NCI-H146 (cell line): ENCODE measurements at places on chromosomes 6 and 20.
A peak's percentile ranks its signal among the peaks of the same experiment; 100 is the strongest.

DNA sequence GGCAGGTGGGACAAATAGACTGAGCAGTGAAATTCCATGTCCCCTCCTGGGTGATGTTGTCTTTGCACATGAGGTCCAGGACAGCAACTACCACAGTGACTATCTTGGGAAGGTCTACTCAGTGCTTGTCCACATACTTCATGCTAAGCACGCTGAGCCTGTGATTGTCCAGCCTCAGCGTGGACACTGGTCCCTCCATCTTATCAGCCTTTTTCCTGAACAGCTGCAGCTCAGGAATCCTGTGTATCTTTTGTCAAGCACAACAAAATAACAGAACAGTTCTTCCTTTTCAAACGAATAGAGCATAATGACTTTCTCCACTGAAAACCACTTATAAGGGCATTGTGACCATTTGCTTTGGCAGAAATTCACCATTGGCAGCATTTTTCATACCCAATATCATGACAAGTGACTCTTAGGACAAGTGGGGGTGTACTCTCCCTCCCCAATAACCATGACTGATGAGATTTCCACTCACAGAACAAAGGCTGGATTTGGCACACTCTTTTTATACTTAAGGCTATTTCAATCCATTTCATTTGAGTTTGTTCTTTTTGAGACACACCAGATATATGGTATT, 90.3 kb downstream of the FYN start:
- DNase-seq = no peak

DNA sequence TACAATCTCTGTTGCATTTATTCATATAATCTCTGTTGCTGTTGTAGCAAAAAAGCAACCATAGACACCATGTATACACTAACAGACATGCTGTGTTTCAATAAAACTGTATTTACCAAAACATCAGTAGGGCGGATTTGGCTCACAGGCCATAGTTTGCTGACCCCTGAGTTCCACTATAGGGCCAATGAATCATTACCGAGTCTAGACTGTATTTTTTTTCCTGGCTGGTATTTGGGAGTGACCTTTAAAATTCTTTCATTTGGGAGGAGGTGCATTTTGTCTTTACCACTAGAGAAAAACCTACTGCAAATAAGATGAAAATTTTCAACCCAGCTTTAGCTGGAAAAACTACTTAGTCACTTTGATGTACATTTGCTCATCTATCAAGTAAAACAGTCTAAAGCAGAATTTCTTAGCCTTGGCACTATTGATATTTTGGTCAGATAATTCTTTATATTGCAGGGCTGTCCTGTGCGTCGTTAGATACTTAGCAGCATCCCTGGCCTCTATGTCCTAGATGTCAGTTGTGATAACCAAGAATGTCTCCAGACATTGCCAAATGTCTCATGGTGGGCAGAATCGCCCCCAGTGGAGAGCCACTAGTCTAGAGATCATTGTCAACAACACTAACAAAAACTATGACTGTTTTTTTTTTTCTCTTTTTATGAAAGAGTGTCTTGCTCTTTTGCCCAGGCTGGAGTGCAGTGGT, 39.5 kb downstream of the DCBLD1 start:
- no peak for DNase-seq

GRCh38 chr20:14189794-14190402, 147.5 kb downstream of the FLRT3 start:
- DNase-seq = peak; percentile 56

GRCh38 chr6:107132330-107132954, 17.1 kb upstream of the BEND3 start:
- peak; percentile 43 for DNase-seq

- no peak for DNase-seq
Measured at GRCh38 chr6:72661411-72661810, 39.5 kb downstream of the KCNQ5 start.

DNA sequence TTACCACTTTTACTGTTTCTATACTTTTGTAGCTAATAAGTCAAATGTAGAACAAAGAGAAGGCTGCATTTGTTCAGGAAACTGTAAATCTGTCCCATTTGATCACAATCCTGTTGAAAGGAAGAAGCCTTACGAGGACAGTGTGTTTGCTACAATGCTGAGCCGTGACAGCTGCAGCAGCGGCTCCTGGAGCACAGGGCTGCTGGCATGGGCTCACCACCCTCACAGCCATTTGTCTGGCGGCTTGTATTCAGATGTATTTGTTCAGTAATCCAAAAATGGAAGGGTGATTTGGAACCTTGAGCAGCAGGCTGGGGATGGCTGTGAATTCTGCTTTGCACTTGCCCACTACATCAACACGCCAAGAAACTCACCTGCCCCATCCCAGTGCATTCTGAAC, 5.7 kb downstream of the TUBB2A start:
- no peak for DNase-seq

GRCh38 chr6:14711056-14711703, 534.7 kb upstream of the JARID2 start:
- peak; percentile 54 for DNase-seq

DNA sequence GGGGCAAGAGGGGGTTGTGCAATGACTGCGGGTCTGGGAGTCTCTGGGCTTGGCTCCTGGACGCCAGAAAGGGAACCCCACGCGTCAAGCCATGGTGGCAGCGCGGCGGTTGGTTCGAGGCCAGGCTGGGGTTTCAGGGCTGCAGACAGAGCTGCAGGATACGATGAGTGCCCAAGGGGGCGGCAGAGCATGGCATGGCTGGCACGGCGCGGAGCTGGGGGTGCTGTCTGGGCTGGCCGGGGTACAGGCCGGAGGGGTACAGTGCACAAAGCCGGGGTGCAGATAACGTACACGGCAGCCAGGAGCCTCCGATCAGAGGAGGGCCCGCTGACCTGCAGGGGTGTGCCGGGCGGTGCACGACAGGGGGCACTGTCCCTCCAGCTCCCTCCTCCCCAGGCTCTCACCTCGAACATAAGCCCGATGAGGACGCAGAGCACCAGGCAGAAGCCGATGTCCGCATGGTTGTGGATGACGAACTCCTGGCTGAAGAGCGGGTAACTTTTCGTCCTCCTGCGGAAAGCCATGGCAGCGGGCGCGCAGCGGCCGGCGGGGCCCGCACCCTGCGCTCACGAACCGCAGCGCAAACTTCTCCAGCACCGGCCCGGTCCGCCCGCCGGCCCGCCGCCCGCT, 353 bp downstream of the TRAM2 start:
- peak; percentile 76 for DNase-seq

DNA sequence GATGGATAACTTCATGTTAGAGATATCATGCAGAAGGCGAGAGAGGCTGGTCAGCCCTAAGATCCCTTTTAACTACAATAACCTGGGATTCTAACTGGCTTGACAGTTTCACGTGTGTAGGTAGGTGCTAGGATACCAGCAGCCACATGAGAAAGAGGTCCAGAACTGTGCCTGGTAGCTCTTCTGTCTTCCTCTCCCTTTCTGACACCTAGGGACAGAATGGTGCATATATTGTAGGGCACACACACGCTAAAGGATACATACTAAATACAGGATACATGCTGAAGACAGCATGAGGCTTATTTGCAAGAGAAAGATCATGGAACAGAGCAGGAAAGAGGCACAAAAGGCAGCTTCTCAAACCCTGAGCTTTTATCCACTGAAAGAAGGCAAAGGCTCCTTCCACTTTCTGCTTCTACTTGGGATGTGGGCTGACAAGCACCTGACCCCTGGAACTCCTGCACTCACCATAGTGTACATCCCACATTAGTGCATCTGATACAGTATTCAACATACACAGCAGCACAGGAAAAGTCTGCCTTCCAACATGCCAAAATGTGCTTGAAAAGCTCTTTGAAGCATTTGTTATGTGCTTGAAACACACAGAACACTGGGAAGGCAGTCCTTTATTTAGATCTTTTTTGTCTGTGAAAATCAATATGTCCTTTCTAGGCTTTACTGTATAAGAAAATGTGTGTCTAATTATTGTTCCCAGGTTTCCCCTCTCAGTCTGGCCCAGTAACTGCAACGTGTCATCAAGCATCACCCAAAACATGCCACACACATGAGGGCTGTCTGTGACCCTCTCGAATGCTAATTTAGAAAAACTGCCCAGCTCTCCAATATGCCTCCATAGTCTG, 3.2 kb downstream of the SLC22A23 start:
- no peak for DNase-seq

DNA sequence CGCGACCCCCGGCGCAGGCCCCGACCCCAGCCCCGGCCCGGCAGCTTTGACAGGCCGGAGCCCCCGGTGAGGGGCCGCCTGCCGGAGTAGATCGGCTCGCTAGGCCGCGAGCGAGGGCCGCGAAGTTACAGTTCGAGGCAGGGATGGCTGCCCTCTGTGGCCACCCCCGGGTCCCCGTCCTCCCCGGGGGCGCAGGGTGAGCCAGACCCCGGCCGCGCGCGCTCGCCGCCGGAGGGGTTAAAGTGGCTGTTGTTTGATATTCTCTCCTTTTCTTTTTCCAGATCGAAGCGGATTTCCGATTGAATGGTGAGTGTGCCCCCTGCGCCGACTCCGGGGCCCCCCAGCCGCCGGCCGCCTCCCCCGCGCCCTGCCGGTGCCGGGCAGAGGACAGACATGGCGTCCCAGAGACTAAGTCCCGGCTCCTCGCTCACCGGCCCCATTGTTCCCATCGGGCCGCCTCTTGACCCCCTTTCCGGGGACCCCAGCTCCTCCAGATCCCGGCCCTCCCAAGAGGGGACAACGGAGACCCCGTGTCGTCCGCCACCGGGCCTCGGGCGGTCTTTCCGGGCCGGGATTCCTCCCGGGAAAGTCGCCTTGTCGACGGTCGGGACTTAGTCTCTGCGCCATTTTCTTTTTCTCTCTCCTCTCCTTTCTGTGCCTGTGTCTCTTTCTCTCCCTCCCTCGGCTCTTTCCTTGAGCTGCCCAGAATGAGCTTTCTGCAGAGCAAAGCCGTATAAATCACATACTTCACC, 704 bp downstream of the TOP1 start:
- peak; percentile 45 for DNase-seq

DNA sequence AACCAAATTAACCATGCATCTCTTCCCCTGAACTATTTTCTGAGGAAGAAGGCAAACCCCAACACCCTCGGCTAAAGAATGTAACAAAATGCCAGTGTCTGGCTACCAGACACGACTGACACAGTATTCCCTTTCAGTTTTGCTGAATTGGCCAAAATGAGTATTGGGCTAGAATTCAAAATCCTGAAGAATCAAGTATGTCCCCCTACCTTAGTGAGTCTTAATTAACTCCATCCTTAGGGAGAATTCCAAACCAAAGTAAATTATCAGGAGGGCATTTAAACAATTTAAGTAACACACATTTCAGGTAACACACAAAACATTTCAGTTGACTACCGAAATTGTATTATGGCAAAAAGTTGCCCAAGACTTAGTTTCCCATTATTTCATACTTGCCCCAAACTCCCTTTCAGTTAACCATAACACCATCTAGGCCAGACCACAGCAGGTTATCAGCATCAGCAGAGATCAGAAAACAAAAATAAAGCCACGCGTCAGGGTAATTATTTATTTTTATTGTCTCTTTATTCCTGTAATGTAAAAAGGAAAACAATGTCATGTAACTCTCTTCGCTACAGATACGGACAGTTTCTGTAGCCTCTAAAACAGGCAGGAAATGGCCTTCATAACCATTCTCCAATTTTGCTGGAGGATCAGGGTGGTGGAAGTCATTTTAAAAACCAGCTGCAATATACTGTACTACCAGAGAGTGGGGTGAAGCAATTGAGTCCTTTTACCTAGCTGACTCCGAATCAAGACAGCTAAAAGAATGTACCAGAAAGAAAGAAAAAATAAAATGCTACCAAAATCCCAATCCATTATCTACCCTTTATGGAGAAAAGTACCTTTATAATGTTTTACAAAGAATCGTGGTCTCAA, 1.9 kb downstream of the SNX5 start:
- peak; percentile 27 for DNase-seq

DNA sequence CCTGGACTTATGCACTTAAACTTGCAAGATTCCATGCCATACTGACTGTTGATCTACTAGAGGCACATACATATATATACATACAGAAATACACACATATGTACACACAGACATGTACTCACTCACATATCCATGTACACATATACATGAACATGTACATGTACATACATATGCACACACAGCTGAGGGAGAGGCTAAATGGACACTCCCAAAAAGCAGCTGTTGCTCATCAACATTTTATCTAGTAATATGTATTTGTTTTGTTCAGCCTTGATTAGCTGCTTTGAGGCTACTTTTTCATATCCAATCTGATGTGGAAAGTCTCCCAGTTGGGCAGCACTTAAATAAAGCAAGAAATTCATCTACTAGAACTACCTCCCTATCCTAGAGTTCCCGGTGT, 33.7 kb upstream of the FBXL4 start:
- no peak for DNase-seq

DNA sequence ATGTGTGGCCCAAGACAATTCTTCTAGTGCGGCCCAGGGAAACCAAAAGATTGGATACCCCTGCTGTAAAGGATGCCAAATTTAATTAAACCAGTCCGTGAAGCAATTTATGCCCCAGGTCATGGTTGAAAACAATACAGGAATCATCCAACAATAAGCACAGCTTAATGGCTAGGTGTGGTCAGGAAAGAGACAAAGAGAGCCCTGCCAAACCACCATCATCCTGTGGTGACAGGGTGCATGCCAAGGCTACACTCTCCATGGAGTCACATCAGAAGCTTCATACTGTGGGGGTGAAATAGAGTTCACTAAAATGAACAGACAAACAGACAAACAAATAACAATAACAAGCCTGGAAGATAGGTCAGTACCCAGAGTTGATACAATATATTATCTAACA, 62.7 kb downstream of the DZANK1 start:
- no peak for DNase-seq

- peak; percentile 61 for DNase-seq
Measured at GRCh38 chr20:10672624-10673127, 1.1 kb downstream of the JAG1 start.

DNA sequence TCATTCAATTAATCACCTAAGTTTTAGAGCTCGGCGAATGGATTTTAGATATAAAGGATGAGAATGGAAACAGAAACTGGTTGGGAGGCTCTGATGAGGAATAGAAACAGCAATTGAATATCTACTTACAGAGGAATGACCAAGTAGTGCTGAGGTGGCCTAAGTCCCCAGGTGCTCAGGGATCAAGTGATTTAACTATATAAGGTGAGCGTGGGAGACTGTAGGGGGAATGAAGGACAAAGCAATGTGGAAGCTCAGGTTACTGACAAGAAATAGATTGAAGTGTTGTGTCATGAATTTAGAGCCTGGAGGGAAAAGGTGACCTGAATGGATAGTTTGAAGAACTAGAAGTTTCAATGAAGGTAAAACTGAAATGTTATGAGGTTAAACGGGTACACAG, 495.4 kb upstream of the SOX4 start:
- no peak for DNase-seq

GRCh38 chr20:17584689-17585088, 14.8 kb downstream of the DSTN start:
- DNase-seq = no peak

GRCh38 chr6:166815629-166816028, 140.7 kb downstream of the RNASET2 start:
- DNase-seq = no peak

GRCh38 chr6:8130399-8130798, 28.1 kb upstream of the EEF1E1 start:
- DNase-seq = no peak

- DNase-seq = peak; percentile 20
Measured at GRCh38 chr6:150878347-150879213, 13.1 kb downstream of the MTHFD1L start.
